ENCODE measurements at places on chromosomes 2 and 18.

DNA sequence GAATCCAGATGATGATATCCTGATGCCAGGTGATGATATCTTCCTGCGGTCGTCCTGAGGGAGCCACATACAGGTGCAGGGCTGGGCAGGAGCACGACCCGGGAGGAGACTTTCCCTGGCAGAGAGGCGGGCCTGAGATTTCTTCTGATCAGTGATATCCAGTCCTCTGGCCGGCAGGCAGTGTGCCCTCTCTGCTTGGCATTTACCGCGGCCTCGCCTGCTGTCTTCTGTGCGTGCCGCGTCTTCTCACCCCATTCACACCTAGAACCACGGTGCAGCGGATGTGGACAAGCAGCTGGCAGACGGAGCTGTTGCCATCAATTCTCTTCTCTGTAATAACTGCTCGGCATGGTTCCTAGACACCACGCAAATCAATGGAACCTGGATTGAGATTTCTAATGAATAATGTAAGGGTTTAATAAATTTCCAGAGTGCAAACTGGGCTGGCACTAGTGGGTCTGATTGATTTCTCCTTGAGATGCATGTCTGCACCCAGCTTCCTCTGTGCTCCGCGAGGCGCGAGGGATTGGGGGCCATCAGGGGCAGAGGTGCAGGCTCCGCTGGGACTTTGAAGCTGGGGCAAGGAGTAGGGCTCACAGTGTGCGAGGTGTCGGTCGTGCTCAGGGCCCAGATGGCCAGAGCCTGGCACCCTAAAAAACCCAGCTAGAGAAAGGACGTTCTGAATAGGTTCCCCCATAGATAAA is 208.9 kb upstream of the HDAC4 start:
- DNase-seq: no peak

DNA sequence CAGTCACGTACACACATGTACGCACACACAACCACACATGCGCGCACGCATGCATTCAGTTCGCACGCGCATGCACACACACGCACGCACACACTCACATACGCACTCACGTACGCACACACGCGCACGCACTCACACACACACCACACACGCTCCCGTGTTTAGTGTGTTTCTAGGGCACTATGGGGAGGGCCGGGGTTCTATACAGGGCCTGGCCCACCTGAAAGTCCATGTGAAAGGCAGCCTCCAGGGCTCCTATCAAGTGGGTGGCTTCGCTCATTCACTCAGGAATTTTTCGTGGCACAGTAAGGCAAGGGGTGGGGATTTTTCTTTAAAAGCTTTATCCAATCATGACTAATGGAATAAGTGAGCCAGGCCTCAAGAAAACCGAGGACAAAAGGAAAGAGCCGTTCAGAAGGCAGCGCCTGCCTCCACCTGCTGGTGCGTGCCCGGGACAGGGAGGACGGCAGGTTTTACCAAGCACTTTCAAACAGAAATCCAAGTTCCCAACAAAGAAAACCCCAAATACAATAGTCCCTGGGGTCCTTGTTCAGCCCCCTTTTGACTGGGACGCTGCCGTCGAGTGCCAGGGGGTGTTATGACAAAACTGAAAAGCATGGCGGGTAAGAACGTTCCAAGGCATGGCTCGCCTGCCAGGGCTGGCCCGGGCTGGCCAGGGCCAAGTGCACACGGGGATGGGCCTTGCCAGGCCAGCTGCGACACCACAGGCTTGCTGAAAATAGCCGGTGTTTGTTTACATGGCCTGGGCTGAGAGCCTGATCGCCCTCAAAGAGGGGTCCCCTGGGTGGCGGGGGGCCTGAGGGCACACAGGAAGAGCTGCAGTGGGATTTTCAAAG is 110.0 kb downstream of the HDAC4 start:
- no peak for DNase-seq

- peak; percentile 59 for DNase-seq
These were observed 28.2 kb upstream of the BCL11A start for GRCh38 chr2:60581433-60582282.

- DNase-seq: no peak
These were observed 139.7 kb upstream of the NOSTRIN start for GRCh38 chr2:168662651-168663208.

DNA sequence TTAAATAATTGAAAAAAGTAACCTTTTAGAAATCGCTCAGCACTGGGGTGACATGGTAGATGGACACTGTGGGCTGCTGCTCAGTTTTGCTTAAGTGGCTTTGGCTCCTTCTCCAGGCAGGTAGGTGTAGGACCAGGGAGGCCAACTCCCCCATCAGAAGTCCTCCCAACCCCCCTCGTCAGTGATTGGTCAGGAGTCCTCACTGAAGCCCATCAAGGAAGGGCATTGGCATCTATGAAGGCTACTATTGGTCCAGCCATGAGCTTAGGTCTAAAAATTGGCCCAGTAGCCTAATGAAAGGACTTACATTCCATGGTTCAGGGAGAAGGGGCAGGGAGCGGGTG is 34.7 kb downstream of the ST3GAL5 start:
- DNase-seq: no peak

DNA sequence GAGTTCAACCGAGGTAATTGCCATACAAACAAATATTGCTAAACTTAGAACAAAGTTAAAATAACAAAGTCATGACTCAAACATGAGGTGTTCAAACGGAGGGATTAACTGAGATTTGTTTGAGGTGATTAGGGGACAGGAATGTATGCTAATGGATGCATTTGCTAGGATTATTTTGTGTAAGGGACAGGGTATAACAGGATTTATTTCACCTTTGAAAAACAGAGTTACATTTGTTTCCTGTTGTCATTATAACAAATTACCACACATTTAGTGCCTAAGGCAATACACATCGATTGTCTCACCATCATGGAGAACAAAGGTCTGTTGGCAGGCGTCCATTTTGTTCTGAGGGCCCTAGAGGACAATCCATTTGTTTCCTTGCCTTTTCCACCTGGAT is 304.3 kb upstream of the CNTNAP5 start:
- no peak for DNase-seq

DNA sequence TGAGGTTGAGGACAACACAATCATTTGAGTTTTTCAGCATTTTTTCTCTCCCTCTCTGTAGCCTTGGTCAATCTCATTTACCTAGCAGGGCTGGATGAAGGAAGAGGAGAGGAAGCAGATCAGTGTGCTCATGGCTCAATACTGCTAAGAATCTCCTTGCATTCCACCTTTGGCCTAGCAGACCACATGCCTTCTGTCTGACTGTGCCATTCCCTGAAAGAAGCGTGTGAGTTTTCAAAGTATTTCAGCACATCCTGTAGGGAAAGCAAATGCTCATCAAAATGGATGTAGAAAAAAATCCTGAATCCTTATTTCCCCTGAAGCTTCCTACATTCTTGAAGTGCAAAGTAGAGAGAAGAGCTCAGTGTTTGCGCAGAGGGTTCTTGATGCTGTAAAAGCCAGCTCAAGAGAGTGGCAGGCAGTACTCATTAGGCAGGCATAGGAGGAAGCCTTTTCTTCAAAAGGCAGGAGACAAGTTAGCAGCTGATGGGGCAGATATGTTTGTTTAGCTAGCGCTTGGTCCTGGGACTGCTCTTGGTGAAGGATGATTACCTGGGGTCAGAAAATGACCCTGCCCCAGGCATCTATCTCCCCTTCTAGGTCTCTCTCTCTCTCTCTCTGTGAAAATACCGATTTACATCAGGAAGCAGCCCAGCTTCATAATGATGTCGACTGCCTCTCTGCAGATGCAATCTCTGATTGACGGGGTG is 14.4 kb upstream of the PIK3C3 start:
- no peak for DNase-seq

DNA sequence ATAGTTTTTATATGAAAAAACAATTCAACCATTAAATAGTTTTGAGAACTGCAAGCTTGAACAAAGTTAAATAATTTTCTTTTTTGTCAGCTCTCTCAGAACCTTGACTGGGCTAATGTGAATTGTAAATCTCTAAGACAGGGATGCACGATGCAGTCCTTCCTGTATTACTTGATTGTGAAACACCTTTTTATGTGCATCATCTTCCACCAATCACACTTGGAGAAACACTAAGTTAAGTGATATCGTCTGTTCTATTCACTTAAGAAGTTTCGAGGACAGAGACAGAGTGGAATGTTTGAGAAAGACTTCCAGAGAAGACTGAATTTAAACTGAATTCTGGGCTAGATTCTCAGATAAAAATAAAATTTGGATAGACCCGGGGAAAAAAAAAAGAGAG is 238.2 kb downstream of the MREG start:
- DNase-seq: no peak

DNA sequence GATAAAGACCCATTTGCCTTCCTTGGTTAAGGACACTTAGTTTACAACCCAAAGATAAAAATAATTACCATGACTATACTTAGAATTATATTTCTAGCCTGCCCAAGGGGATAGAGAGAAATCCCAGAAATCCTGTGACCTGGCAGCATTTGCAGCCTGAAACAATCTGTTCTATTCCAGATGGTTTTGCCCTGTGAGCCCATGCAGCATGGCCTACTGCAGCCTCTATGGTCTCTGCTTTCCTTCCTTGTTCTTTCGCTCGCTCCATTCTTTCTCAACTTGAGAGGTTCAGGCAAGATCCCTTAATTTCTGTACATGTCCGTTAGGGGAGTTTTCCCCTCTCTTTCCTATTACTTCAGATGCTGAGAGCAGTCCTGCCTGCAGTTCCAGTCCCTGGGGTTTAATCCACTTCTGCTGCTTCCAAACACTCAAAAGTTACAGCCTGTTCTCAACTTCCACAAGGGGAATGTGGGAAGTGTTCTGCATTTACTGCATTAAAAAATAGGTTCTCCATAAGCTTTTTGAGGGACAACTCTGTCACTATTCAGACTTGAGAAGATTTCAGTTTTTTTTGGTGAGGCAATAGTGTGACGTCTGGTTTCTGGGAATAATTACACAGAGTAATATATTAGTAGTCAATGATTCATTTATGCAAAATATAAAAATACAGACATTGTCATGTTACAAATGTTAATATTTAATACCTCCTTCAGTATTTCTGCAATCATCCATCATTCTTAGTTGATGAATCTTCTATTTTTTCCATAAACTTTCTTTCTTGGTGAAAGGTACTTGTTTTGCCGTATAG is 80.3 kb downstream of the CDCA7 start:
- no peak for DNase-seq

DNA sequence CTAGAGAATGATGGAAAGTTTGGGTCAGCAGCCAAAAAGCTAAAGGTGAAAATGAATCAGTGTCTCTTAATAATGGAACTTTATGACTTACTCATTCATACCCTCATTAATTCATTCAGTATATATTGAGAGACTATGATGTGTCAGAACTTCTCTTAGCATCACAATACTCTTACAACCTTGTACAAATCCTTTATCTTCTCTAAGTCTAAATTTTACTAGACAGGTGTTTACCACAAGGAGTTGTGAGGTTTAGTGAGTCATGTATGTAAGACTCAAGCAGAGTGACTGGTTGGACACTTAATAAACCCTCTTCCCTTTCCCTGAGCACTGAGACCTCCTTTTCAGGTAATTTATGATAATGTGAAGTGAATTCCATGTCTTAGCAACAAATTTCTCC is 129.6 kb downstream of the PPP1R1C start:
- DNase-seq: no peak

DNA sequence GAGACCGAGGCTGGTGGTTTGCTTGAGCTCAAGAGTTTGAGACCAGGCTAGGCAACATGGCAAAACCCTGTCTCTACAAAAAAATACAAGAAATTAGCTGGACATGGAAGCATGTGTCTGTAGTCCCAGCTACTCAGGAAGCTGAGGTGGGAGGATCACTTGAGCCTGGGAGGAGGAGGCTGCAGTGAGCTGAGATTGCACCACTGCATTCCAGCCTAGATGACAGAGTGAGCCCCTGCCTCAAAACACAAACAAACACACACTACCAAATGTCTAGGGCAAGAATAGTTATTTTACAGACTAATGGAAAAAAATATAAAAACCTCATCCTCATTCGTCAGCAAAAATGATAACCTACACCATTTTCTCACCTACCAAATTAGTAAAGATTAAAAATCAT is 15.3 kb downstream of the BUB1 start:
- no peak for DNase-seq

GRCh38 chr2:208172125-208172524 is 8.7 kb upstream of the CRYGA start:
- DNase-seq: no peak

GRCh38 chr2:225471039-225471438 is 71.5 kb downstream of the NYAP2 start:
- no peak for DNase-seq

- DNase-seq: no peak
These were observed 22.0 kb downstream of the AP1S3 start for GRCh38 chr2:223815186-223815883.

- no peak for DNase-seq
These were observed 84.3 kb downstream of the ASB1 start for GRCh38 chr2:238510911-238511613.

DNA sequence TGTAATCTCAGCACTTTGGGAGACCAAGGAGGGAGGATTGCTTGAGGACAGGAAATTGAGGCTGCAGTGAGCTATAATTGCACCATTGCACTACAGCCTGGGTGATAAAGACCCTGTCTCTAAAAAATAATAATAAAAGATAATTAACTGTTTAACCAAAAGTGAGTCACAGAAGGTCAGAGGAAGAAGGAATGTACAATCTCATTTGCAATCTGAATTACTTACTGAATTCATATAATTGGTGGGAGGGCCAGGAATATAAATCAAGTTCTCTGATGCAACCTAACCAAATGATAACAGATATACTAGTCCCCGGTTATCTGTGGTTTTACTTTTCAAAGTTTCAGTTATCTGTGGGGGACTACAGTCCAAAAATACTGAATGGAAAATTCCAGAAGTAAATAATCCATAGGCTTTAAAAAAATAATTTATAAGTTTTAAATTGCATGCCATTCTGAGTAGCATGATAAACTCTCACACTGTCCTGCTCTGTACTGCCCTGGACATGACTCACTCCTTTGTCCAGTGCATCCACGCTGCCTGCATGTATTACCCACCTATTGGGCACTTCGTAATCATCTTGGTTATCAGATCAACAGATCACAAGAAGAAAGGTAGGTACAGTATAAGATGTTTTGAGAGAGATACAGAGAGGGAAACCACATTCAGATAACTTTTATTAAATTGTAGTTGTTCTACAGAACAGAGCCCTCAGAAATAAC is 12.8 kb upstream of the MATN3 start:
- no peak for DNase-seq

- DNase-seq: no peak
These were observed 911 bp upstream of the KCNJ13 start for GRCh38 chr2:232777276-232777675.

DNA sequence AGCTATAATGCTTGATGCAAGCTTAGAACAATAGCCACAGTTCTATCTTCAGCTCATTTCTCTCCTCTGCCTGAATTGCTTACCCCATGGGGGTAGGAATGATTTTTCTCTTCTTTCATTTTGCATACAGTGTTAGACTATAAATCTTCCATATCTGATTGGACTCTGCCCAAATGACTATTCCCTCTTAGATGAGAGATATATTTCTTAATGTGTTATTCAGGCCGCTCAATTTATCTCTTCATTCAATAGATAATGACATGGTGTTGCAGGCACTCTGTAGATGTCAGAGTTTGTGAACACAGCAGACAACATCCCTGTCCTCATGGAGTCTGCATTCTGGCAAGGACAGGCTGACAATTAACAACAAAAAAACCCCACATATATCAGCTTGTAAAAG is 443.7 kb upstream of the CELF4 start:
- DNase-seq: no peak

Measured in stimulated activated CD4-positive, alpha-beta T cell treated with anti-CD3 and anti-CD28 coated beads, Interleukin-4, amount 100 ng/mL, for 24 hours (primary cell).